ENCODE measurements at places on chromosomes 7 and 10. TPM values are rescaled to one million over a fixed set of nuclear protein-coding genes. Genes with fewer than 3 reads are reported as not detected.

The OIT3 gene
- not detected for total RNA-seq

The ZNF273 gene
- 3.4 TPM for total RNA-seq

The ZNF485 gene
- 2.8 TPM for total RNA-seq

The DNAJB12 gene
- 36.3 TPM for total RNA-seq

The LRGUK gene
- 0.69 TPM for total RNA-seq

The LIMK1 gene
- 23.1 TPM for total RNA-seq

The ELOVL3 gene
- not detected for total RNA-seq

The BMPER gene
- 0.55 TPM for total RNA-seq
